Stimulated activated CD4-positive, alpha-beta T cell treated with anti-CD3 and anti-CD28 coated beads, TNF-alpha, amount 100 ng/mL, for 4 hours (primary cell): ENCODE measurements at places on chromosomes 1 and 21.

DNA sequence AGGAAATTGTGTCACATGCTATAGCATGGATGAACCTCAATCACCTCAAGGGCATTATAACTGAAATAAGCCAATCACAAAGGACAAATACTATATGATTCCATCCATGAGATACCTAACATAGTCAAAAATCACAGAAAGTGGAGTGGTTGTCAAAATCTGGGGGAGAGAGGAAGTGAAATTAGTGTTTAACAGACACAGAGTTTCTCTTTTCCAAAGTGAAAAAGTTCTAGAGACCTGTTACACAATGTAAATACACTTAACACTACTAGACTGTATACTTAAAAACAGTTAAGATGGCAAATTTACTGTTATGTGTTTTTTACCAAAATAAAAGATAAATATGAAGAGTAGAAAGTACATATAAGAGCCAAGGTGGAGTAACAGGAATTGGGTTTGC lies 31.8 kb downstream of the ZNF644 start:
- DNase-seq, result no peak

DNA sequence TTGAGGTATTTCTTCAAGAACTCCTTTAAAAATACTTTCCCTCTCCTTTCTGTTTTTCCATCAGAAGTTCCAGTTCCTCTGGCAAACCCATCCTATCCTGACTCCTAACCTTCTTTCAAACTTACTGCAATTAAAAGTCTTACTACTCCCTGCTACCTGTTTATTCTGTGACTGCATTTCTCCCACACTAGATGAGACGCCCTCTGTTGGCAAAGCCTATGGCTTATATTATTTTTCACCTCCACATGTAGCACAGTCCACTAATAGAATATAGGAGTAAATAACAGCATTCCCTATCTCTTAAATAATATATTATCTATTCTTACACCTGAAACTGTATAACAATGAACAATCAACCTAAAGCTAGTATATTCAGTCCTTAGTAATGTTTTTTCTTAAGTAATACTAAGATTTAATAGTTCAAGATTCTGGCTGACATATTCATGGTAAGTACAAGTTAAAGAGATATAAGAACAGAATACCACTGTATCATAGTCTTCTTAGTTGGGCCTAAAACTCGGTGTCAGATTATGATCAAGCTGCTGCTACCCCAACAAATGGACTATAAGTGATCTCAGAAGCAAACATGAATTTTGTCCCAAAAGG lies 54.8 kb downstream of the RAB3GAP2 start:
- DNase-seq, result no peak

GRCh38 chr1:33875862-33876261 lies 12.0 kb downstream of the HMGB4 start:
- DNase-seq, result no peak

DNA sequence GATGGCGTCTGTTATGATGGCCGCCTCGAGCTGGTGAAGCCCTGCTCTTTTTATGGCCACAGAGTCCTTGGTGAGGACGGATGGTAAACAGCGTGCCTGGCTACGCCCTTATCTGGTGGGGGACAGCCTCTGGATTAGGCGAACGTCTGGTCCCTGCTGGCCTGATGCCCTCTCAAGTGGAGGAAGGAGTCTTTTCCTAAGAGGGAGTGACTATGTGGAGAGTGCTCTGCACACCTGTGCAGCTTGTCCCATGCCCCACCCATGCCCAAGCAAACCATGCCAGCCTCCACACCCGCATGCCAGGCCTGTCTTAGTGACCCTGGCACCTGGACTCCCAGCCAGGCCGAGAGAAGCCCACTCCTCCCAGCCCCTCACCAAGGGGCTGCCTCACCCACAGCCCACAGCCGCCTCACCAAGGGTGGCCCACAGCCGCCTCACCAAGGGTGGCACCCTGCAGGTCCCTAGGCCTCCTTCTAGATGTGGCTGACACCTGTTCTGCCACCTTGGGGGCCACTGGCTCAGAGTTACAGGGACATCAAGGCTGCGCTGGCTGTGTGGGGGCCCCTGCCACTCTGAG lies 40.2 kb downstream of the WNT9A start:
- DNase-seq, result no peak

DNA sequence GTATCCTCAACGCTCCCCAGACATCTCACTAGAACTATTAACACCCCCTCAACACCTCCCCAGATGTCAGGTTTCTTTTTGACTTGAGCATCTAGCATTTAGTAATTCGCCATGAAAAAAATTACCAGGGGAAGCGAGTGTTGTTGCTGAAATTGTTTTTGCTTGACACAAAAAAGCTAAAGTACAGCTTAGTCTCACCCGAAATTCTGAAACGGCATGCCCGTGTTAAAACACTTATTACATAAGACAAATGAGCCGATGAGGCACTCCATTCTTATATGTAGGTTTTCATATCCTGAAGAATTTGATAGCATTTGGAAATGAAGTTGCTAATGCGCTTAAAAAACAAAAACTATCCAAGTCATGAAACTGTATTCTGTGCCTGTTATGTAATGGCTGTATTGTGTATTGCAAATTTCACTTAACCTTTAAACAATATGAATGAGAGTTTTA lies 1.3 kb upstream of the NRIP1 start:
- DNase-seq, result no peak

DNA sequence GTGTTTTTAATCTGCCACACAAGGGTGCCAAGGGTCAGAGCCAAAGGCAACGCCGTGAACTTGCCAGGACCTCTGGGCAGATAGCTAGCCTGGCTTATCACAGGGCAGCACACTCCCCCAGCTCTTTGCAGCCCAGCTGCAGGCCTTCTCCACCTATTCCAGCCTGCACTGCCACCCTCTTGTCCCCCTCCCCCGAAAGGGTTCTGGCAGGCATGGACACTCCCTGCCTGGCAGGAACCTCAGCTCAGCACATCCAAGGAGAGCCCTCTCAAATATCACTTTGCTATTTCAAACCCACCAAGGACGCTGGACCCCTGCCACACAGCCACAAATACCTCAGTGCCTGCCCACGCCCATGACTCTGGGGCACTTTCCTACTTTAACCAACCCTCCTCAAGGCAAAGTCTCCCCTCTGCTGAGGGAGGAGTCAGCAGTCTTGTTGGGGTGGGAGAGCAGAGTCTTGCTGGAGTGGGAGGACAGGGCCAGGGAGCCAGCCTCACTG lies 9.1 kb downstream of the SSBP3 start:
- DNase-seq, result no peak

GRCh38 chr1:92655197-92655801 lies 129.6 kb downstream of the EVI5 start:
- DNase-seq, result no peak

GRCh38 chr1:96365076-96365475 lies 356.5 kb upstream of the PTBP2 start:
- no peak for DNase-seq

DNA sequence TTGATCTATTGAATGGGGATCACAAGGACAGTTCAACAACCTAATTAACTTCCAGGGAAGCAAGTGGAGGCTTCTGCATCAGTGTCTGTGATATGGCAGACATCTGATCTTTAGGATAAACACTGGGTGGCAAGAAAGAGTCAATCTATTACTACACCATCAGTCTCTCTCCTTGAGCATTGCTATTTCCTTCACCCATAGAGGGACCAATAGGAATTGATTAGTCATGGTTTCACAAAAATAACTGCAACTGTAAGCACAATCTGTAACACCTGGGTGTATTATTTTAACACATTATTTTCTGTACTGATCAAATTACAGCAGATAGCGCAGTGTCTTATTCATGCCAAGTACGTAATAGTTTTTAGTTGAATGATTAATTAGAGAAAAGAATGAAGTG lies 50.3 kb downstream of the USP24 start:
- DNase-seq, result no peak

DNA sequence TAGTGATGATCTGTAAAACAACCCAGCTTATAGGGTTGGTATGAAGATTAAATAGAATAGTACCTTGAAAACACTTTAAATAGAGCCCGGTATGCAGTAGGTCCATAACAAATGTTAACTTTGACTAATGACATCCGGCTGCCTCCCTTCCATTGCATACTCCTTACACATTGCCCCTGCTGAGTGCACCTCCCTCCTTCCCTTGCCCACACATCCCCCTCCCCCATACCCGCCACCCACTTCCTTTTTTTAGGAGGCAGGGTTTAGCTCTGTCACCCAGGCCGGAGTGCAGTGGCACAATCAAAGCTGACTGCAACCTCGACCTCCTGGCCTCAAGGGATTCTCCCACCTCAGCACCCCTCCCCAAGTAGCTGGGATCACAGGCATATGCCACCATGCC lies 24.4 kb upstream of the ZC3H12A start:
- peak; percentile 17 for DNase-seq

DNA sequence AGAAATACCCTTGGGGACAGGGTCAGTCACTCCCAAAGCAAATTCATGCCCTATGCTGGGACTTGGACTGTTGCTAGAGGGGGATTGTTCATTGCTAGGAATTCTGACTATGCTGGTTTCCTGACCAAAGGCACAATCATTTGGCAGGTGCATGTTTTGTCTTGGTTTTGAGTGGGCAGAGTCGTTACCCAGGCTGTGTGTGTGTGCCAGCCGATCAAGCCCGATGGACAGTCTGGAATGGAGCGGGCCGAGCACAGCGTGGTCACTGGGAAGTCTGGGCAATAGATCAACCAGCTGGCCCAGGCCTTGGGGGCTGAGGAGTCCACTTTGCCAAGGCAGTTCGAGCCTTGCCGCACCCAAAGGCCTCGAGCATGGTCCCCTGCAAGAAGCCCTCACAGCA lies 60.9 kb downstream of the HTR6 start:
- DNase-seq, result no peak

DNA sequence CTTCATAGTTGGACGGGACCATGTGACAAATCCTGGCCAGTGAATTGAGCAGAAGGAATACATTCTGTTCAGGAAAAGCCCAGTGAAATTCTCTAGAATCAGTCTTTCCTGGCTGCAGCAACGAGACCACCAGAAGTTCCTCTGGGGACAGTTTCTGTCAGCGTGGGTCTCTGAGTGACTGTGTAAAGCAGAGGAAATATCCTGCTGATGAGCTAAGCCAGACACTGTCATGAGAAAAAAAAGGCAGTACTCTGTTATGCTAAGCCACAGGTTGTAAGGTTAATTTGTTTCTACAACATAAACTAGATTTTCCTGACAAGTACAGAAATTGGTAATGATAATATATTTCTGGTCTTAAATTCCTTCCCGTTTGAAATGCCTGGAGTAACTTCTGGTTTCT lies 664.4 kb downstream of the LMO4 start:
- DNase-seq, result no peak

DNA sequence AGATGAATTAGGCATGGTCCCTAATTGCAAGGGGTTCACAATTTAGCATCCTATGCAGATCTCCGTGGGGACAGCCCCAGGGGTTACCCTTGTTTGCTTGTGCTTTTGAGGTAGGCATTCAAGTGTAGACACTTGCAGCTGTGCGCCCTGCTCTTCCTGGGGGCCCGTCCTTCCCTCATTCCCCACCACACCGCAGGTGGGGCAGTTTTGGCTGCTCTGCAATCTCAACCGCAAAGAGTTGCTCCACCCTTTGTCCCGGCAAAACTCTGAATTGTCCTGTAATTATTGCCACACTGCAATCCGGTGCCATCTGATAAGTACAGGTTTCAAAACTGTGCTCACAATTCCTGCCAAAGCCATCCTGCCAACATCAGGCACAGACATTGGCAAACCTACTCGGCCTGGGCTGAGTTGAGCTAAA lies 65.4 kb upstream of the LYST start:
- DNase-seq, result no peak

DNA sequence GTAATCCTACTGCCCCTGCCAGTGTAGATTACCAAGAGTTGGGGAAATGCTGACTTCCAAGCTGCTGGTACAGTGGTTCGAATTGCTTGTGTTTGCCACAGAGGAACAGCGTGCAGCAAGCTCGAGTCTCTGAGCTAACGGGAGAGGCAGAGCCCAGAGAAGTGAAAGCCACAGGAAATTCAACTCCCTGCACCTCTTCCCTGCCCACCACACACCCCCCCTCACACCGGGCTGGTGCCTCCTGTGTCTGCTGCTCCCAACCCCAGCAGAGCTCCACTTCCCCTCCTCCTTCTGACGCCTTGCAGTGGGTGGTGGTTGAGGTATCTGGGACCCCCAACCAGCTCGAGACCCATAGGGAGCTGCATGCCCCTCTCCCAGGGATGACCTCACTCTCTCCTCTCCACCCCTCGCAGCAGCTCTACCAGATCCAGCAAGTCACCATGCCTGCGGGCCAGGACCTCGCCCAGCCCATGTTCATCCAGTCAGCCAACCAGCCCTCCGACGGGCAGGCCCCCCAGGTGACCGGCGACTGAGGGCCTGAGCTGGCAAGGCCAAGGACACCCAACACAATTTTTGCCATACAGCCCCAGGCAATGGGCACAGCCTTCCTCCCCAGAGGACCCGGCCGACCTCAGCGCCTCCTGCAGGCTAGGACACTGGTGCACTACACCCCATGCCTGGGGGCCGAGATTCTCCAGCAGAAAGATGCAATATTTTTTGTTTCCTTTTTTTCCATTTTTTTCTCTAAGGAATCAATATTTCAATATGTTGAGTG lies 13.1 kb upstream of the KCNQ4 start:
- DNase-seq, result no peak

DNA sequence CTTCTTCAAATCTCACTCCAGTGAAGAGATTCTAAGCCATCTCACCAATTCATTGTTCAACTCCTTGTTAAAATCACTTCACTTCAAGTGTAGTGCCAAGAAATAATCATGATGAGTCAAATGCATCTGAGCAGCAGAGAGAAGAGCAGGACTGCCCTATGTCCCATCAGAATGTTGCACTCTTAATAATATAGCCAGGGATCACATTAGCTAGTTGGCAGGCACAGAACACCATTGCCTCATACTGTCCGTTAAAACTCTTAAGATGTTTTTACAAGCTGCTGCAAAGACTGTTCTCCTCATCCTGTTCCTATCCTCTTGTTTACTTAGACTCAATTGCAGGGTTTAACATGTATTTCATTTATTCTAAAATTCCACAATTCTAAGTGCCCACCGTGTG lies 432.9 kb downstream of the PLPP3 start:
- no peak for DNase-seq

GRCh38 chr1:205447457-205448341 lies 8.1 kb downstream of the BLACAT1 start:
- no peak for DNase-seq

GRCh38 chr1:207034208-207034607 lies 1.7 kb upstream of the C1orf116 start:
- no peak for DNase-seq

DNA sequence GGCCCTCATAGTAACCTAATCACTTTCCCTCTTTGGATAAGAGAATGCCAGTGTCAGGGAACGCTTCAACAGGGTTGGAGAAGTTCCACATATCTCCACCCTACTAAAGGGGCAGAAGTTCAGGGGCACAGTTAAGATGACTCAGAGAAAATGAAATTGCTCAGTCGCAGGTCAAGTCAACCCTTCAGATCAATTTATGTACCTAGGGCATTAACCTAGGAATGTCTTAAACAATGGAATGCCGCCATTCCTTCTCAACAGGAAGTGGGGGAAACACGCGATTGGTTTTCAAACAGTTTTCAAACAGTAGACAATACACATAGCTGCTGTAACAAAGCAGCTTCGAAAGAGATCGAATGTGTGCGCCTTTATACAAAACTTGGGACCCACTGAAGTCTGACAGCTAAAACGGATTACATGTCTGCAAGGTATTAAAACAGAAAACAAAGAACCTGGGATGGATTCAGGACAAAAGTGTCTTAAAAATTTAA lies 897 bp downstream of the SLC25A24 start:
- DNase-seq, result no peak

GRCh38 chr1:204751883-204752687 lies 66.5 kb upstream of the LRRN2 start:
- no peak for DNase-seq
